Psoas muscle (tissue), 8 donors: ENCODE measurements at places on chromosomes 6 and 20. TPM values are rescaled to one million over a fixed set of nuclear protein-coding genes. Genes with fewer than 3 reads are reported as not detected.

GRCh38 chr6:89409461-89410035, 2.5 kb downstream of the RRAGD start:
- DNase-seq = no peak

GRCh38 chr6:27139756-27140579, 107.5 kb upstream of the PRSS16 start:
- no peak for DNase-seq

- DNase-seq = no peak
Observed at GRCh38 chr6:82589509-82590206, 226.0 kb downstream of the TPBG start.

- DNase-seq = no peak
Observed at GRCh38 chr20:54706581-54706980, 231.2 kb downstream of the DOK5 start.

Gene PRSS35
- not detected for total RNA-seq

DNA sequence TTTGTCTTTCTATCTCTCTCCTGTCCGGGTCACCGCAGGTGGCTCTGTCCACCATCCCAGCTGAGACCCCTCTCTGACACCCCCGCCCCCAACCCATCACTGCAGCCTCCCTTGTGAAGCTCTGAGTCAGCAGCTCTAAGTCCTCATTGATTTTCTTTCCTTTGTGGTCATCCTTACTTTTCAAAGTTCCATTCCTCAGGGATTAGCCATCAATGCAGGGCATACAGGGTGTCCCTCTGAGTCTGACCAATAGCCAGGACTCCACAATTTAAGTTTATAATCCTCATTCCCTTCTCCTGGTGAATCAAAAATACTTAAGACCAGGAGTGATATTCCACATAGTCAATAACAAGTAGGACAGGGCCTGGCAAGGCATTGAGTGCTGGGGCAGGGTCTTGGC, 333.3 kb upstream of the CNR1 start:
- no peak for DNase-seq

GRCh38 chr20:53778041-53778516, 184.4 kb upstream of the ZNF217 start:
- no peak for DNase-seq

DNA sequence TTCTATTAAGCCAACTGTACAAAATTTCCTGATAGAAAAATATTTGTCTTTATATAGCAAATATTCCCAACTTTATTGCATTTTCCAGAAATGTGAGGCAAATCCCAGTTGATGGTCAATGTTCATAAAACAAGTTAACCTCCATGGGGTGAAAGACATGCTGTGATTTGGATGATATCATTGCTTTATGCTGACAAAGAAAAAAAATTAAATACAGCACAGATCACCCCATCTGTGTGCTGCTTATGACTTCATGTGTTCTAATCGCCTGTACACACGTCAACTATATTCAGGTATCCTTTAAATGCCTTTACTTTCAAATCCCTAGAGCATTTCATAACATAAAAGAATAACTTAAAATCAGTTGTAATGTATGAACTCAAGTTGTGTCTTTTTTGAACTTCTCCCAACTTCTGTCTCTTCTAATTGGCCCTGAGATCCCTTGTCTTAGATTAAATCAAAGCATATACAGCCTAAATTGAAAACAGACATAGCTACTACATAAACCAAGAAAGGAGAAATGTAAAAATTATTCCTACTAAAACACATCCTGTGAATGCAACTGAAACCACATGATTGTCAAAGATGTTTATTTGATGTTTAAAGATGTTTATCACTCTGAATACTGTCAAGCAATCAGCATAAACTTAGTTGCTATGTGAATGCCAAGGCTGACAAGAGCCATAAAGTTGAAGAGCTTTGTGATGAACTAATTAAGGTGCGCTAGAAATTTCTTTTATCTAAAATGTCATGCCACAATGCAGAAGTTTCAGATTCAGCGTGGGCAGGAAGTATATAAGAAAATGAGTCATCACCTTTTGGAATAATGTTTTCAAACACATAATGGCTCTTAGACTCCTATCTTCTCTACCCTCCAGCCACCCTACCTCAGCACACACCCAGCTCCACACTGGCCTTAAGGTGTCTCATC, 68.7 kb downstream of the FILIP1 start:
- DNase-seq = no peak

Gene MEP1A
- total RNA-seq = not detected

GRCh38 chr6:110933912-110934311, 24.6 kb upstream of the GTF3C6 start:
- DNase-seq = no peak

- DNase-seq = peak; percentile 56
Observed at GRCh38 chr6:32109114-32109764, at the start of gene TNXB. TNXB (minus strand) TSS chr6:32109338; CDS start chr6:32098198, 11,140 bp downstream.

DNA sequence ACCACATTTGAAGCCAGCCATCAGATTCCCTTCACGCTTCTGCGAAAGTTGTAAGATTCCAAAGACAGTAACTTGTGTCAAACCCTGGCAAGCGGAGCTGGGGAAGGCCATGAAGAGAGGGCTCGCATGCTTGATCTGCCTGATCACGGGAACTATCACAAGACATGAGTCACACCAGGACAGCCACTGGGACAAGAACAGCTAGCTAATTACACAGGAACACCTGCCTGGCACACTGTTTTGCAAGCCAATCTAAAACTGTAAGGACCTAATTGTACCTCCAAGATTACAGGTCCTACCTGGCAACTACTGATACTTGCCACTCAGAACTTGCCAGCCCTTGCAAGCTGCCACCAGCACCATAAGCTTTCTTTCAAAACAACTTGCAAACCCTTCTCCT, 289.3 kb downstream of the KIF16B start:
- DNase-seq = peak; percentile 68

DNA sequence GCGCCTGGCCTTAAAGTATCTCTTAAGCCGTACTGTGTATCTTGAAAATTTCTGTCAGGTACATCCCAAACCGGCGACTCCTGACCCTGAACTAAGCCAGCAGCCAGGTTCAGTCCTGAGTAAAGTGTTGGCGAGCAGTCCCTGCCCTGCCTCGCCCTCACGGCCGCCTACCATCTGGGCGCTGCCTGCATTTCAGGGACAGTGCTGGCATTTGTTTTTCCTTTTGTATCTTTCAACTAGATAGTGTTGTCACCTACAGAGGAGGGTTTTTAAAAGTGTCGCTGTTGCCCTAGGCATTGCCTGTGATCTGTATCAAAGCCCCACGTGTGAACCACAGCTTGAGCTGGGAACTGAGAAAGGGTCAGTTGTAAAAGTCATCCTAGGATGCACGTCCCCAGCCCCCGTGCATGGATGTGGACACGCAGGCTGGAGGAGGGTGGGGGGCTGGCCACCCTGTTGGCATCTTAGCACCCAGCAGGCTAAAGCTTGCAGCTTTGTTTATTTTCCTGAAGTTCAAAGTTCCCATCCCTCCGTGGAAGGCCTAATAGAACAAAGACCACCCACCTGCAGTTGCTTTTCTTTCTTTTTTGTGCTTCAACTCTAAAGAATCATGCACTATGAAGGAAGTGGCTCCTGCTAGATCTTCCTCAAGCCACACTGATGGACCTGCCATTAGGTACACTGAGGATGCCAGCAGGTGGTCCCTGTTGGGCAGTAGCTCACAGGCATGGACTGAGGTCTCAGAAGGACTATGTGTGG, 136.8 kb downstream of the ZDHHC14 start:
- DNase-seq = no peak

DNA sequence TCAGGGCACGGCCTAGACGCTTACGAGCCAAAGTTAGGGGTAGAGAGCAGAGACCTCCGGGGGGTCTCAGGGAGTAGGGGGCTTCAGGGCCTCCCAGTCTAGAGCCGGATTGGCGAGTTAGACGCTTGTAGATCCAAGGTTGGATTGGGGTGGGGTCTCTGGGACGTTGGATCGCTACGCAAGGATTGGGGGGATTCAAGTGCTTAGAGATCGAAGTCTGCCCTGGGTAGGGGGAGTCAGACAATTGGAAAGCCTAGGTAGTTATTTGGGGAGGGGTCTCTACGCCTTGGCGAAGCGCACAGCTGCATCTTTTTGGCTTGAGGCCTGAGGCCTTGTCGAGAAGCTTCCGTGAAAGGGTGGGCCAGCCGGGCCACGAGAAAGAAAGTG, 469 bp downstream of the STX16 start:
- DNase-seq = no peak

GRCh38 chr6:8881663-8882062, 446.3 kb upstream of the SLC35B3 start:
- DNase-seq = no peak
